Activated T-helper 1 cell treated with anti-CD3 and anti-CD28 coated beads, Interleukin-2, amount 50 U/mL, for 16 hours (primary cell): ENCODE measurements at places on chromosomes 12 and 14.

GRCh38 chr12:56488041-56488955 is at the start of gene GLS2:
Gene GLS2, minus strand, starts transcription at chr12:56488161. Its CDS starts 43 bp downstream, at chr12:56488118.
- DNase-seq, result peak; percentile 55

DNA sequence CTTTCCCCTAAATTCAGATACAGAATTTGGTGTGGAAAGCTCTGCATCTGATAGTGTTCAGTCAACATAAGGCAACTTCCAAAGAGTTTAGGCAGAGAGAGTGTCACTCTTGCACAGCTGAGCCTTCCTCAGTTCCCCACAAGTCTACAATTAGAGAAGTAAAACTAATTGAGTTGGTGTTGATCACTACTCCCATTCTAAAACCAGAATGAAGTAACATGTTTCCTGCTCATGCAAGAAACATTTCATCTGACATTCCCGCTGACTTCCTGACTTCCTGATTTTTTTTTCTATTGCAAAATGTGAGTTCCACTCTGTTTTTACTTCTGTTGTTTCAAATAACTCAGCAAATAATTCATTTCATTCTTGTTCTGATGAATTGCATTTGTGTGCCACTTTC is 271.0 kb downstream of the ALG10B start:
- no peak for DNase-seq

DNA sequence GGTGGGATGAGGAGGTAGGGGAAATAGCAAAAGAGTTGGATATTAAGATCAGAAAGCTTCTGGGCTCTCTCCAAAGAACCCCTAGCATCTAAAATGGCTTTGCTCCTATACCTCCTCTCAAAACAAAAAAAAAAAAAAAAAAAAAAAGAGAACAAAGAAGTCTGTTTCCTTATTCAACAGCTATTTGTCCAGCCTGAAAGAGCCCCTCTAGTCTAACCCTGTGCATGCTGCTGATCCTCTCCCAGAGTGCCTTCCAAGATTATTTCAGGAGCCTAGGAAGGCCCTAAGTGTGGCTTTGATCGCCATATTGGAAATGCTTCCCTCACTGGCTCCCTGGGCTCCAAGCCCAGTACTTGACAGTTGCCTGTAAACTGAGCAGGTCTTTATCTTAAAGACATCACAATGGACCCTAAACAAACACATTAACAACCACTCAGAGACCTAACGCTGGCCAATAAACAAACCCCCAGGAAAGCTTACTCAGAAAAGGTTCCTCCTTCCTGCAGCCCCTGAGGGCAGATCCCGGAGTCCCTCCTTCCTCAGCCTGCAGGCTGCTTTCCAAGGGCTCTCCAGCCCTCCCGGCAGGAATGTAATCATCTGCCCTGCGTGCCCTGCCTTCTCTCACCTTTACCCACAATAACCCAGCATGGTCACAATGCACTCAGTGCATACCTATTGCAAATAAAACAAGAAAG is 17.4 kb upstream of the COL2A1 start:
- no peak for DNase-seq

GRCh38 chr14:24674204-24674970 is 40.4 kb upstream of the GZMB start:
- no peak for DNase-seq

- no peak for DNase-seq
Observed at GRCh38 chr12:88996200-88996788, 356.0 kb downstream of the DUSP6 start.

DNA sequence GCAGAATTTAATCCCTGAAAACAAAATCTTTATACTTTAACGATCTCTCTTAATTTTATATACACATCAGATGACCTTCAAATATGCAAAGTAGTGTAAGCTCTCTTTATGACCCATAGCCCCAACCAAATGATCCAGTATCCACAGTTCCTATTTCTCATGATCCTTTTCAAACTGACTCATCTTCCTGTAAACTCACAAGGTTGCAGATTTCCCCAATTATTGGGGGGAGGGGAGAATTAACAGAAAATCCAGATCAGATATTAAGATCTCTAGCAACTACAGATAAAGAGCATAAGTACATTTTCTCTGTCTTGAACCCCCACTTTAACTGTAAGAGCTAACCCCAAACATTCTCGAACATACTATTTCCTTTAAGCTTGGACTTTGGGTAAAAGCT is 12.5 kb downstream of the GNS start:
- DNase-seq, result no peak

DNA sequence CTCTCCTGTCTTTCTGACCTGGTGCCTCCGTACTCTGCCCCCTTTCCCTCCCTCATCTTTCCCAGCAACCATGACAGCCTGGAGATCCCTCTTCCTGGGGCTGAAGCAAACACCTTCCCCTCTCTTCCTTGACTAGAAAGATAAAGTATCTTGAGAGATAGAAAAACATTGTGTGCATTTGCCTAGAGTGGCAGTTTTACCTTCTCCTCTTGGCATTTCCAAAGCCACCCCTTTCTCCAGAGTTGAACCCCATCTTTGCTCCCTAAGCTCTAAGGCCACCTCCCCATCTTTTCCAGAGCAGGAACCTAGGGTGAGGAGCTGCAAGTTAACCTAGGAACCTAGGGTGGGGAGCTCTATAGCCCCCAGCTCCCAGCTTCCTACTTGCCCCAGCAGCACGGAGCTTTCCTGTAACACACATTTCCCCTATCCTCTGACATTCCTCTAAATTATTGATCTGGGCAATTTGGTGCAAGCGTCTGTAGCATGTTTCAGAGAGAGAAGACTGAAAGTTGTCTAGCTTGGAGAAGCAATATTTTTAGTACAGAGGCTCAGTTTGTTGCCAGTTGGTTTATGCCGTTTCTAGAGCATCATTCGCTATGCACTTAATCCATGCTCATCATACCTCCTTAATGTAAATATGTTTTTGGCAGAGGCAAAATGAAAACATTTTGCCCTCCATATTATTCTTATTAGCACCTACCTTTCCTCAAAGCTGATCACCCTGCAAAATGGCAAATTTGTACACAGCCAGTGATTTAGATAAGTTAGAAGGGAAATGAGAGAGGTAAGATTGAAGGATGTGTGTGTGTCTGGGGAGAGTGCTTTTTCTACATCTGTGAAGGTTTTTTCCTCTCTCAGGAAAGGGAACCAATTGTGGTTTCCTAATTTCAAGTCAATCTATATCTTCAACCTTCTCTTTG is 5.4 kb upstream of the TBX3 start:
- DNase-seq, result no peak

DNA sequence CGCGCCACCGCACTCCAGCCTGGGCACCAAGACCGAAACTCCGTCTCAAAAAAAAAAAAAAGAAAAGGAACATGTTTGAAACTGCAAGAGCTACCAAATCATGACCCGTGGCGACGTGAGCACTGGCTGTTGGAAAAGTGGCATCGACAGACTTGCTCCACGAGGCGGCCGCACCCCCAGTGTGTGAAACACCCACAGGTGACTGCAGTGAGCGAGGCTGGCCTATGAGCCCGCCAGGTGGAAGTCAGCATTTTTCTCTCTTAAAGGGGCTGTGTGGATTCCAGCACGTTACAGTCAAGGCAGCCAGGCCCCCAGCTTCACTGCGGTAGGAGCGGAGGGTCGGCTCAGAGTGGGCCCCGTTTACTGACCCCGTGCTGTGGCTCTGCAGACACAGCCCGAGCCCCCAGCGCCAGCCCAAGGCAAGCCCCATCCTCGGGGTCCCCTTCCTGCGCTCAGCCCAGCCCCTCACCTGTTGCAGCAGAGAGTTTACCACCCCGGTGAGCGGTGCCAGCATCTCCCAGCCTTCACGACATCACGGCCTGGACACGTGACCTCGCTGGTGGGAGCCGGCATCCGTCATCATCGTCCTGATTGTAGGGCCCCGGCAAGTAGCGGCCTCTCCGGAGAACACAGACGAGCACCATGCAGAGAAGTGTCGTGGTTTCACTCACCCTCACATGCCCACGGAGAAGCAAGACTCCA is 54.3 kb upstream of the FBRSL1 start:
- DNase-seq, result no peak
